ENCODE measurements at places on chromosomes 1 and 21. TPM values are rescaled to one million over a fixed set of nuclear protein-coding genes. Genes with fewer than 3 reads are reported as not detected.

Gene OR6K3
- total RNA-seq: not detected

Gene EPS8L3
- total RNA-seq: not detected

Gene CTSS
- 12.9 TPM for total RNA-seq

Gene FAM3B
- total RNA-seq: not detected

Gene TSTD1
- 22.9 TPM for total RNA-seq

Gene ODF2L
- total RNA-seq: 39.4 TPM

Gene PLXNA2
- total RNA-seq: 69.5 TPM

Gene CFAP141
- not detected for total RNA-seq

Gene KCNJ10
- total RNA-seq: not detected

Gene AGT
- total RNA-seq: not detected

Gene MYBPH
- total RNA-seq: not detected

Gene C1orf94
- not detected for total RNA-seq

Gene FAF1
- total RNA-seq: 30.8 TPM

Gene SPATA21
- not detected for total RNA-seq

Gene TSPAN2
- total RNA-seq: 0.90 TPM

Gene LDLRAD2
- under 0.01 TPM for total RNA-seq

Gene KRTAP21-2
- not detected for total RNA-seq

Gene PIP5K1A
- total RNA-seq: 37.8 TPM

Gene C2CD4D
- not detected for total RNA-seq

Gene LORICRIN
- not detected for total RNA-seq

Gene LCE1C
- not detected for total RNA-seq

Gene MROH7
- total RNA-seq: 0.28 TPM

Gene PRKAB2
- total RNA-seq: 9.0 TPM

Gene EPHA8
- total RNA-seq: not detected

Gene THEM5
- total RNA-seq: not detected

Gene TUT4
- total RNA-seq: 16.8 TPM

Gene SLC25A44
- total RNA-seq: 8.3 TPM

Gene HEATR1
- total RNA-seq: 40.7 TPM

Gene DOP1B
- total RNA-seq: 3.7 TPM

Gene PLEKHN1
- total RNA-seq: 0.36 TPM

Gene LYPD8
- total RNA-seq: not detected

Gene VANGL2
- total RNA-seq: not detected

Gene HCN3
- total RNA-seq: 0.90 TPM

Gene PAPPA2
- 3.4 TPM for total RNA-seq

Gene HORMAD1
- total RNA-seq: not detected

Gene EDN2
- 0.09 TPM for total RNA-seq

Gene OR2L3
- not detected for total RNA-seq

Gene OR2T33
- not detected for total RNA-seq

Gene NHLH1
- total RNA-seq: not detected

Measured in endothelial cell of coronary artery (primary cell).